ENCODE measurements at places on chromosomes 11 and 22.

DNA sequence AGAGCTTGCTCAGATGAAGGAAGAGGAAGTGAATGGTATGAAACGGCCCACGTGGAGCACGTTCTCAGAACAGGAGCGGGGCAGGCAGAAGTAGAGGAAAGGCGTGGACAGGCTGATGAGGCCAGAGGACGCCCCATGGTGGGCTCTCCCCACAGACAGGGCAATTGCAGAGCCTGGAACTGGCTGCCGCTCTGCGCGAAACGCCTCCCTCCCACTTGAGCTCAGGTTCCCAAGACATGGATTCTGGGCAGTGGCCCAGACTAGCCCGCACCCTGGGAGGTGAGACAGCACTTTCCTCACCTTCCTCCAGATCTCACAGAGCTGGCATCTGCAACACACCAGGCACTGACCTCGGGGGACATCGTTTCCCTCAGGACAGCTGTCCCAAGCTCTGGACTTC lies 117.6 kb downstream of the PHF21B start:
- DNase-seq: no peak

DNA sequence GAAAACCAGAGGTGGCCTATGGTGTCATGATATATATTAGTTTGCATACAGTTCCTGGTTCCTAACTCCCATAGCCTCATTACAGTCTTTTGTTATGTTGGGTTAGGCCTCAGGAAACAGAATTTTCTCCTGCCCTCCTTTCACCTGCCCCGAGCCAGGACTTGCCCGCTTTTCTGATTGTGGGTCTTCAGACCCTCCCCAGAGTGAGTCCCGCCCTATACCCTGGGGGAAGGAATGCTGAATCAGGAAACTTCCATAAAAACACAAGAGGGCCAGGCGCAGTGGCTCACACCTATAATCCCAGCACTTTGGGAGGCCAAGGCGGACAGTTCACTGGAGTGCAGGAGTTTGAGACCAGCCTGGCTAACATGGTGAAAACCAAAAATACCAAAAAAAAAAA lies 70.9 kb downstream of the SLC35F2 start:
- no peak for DNase-seq

DNA sequence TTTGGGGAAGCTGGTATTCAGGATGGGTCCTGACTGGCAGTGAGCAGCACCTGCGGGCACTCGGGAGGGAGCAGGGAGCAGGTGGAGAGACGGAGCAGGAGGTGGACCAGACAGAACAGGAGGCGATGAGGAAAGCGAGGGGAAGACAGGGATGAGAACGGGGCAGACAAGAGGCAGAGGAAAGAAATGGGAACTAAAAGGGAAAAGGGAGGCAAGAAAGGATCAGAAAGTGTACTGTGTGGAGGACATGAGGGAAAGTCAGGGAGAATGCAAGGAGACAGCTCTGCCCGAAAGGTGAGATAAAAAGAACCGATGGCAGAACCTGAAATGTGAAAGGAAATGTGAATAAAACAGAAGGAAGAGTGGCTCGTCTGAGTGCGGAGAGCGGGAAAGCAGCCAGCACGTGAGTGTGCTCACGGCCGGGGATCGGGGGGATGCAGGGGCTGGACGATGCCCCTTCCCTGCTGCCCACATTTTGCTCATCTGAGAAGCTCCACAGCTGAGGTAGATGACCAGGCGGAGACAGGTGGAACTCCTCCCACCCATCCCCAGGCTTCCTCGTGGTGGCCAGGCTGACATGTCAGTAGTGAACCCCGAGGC lies 494.4 kb upstream of the B3GAT1 start:
- no peak for DNase-seq

GRCh38 chr11:12818333-12819015 lies 144.3 kb downstream of the TEAD1 start:
- DNase-seq: no peak

- DNase-seq: no peak
Measured at GRCh38 chr22:48744283-48744641, 1083.4 kb downstream of the BRD1 start.

DNA sequence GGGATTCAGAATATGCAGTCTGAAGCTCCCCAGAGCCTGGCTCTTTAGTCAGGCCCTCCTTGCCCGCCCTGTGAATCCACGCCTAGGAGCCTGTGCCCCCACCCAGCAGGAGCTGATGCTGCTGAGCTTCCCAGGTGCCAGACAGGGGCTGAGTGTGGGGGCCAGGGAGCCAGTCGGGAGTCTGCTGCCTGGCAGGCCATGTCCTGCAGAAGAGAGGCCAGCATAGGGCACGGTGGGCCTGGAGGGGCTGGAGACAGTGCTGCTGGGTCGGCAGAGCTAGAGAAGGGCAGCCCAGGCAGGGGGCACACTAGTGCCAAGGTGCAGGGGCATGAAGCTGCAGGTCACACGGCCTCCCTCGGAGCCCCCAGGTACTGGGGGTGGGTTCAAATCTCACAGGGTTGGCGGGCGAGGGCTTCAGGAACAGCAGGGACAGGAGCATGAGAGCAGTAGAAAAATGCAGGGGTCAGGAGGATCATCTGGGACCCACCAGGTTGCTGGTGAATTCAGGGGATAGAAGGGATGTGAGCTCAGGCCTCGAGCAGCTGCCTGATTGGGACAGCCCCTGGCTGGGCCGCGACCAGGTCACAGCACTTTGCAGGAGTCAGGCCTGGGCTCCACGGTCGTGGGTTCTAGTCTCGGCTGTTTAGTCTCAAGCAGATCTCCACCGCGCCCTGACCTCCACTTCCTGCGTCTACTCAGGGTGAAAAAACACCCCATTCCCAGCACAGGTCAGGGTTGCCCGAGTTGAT lies 4.1 kb upstream of the SEPTIN5 start:
- DNase-seq: no peak

GRCh38 chr11:11461473-11461872 lies 108.4 kb upstream of the CSNK2A3 start:
- no peak for DNase-seq

- no peak for DNase-seq
Measured at GRCh38 chr11:121421149-121421901, 30.8 kb upstream of the SORL1 start.

DNA sequence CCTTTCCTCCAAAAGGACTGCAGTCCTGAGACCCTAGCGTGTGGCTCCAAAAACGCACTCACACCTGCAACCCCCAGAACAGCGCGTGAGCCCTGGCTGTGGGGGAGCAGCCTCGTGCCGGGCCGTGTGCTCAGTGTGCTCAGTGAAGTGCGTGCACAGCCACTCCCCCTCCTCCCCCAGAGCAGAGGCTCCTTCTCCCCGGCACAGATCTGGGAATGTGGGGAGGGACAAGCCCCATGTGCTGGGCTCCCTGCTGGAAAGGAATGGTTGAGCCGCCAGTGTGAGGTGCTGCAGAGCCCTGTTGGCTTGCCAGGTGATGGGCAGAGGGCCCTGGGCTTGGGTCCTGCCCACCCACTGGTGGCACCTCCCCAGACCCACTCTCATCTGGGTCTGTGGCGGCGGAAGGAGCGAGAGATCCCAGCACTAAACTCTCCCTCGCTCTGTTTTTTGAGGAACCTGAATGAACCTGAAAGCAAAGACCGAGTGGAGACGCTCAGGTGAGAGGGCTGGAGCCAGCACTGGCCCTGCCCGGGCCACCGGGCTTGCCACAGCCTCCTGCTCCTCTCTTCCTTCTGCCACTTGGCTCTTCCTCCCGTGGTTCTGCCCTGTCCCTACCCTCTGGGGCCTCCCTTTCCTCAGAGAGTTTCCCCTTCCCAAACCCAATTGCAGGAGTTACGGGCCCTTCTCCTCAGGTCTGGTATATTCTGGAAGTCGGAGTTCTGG lies 9.0 kb downstream of the RCOR2 start:
- DNase-seq: no peak

DNA sequence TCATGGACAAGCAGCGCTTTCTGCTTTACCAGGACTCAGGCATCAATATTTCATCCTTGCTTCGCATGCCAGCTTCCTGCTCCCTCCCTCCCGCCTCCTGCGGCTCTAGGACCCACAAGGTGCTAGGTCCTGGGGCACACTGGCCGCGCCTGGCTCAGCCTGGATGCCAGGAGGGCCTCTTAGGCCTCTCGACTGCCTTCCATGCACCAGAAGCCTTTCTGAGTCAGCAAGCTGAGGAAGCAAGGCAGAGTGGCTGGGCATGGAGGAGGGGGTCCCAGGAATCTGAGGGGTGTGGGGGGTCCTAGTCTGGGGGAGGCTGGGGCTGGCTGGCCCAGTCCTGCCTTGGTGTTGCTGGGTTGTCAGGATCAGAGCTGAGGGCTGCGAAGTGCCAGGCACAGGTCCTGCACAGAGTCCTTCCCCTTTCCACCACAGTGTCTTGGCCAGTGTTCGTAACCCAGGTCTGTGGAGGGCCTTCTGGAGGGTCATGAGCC lies 61.0 kb upstream of the THY1 start:
- no peak for DNase-seq

DNA sequence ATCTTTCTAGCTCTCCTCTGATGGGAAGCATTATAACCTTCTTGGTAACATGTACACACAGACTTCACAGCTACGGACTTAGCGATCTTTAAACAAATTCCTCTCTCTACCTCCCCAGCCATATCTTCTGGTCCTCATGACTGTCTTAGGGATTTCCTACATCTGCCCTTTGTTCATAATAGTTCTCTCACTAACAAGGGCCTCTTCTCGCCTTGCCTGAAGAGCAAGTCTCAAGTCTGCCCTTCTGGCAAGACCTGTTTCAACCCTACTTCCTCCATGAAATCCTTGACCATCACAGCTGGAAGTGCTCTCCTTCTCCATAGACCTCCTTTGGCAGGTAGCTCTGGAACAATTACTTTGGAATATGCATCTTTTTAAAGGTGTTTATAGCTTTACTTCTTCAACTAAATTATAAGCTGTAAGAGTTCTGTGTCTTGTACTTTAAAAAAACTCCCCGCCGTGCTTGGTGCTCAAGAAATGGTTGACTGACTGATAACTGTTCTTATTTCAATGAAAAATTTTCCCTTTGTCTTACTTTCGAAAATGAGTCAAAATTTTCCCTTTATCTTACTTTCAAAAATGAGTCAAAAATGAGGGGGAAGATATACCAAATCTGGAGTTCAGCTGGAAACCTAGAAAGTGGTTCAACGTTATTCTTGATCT lies 34.7 kb downstream of the SNX19 start:
- DNase-seq: no peak

DNA sequence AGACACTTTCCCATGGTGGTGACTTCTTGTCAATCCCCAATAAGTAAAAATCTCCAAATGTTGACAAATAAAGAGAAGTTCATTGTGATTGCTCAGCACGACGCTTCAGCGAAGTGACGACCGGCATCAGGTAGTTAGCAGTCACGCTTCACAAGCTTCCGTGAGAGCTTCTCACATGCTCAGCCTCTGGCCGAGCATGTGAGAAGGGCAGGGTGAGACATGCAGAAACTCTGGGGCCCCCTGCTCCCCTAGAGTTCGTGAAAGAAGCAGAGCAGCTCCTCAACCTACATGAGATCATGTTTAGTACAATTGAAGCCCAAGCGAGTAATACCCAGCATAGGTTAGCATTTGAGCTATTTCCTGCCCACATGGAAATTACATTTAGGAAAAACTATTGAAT lies 4.4 kb upstream of the C11orf16 start:
- DNase-seq: no peak

- no peak for DNase-seq
Measured at GRCh38 chr11:44593251-44593650, 27.8 kb downstream of the CD82 start.

GRCh38 chr11:77497368-77497767 lies 23.5 kb upstream of the PAK1 start:
- no peak for DNase-seq

Measured in activated T-helper 9 cell treated with anti-CD3 and anti-CD28 coated beads, Interleukin-2, amount 50 U/mL, for 16 hours (primary cell).